ENCODE measurements at places on chromosomes 3 and 15.
A peak's percentile ranks its signal among the peaks of the same experiment; 100 is the strongest.

DNA sequence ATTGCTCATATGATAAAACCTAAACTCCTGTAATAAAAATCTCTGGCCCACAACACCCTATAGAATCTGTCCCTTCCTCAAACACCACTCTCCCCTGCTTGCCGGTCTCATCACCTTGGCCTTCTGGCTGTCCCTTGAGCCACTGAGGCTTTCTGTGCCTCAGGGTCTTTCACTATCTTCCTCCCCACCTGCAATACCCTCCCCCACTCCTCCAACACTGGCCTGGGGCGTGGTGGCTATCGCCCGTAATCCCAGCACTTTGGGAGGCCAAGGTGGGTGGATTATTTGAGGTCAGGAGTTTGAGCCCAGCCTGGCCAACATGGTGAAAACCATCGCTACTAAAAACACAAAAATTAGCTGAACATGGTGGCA is 3.3 kb upstream of the CSK start:
- no peak for DNase-seq

DNA sequence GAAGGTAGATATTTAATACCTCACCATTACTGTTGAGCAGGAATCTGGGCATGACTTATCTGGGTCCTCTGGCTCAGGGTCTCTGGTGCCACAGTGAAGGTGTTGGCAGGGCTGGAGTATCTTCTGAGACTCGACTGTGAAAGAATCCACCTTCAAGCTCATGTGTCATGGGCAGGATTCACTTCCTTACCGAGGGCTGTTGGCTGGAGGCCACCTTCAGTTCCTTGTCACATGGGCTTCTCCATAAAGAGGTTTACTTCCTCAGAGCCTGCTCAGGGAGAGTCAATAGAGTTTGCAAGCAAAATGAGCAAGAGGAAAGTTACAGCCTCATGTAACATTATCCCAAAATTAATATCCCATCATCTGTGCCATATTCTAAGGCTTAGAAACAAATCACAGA is 459.5 kb downstream of the NR2F2 start:
- DNase-seq, result no peak

GRCh38 chr15:101099183-101099582 is 152.7 kb downstream of the CHSY1 start:
- no peak for DNase-seq

DNA sequence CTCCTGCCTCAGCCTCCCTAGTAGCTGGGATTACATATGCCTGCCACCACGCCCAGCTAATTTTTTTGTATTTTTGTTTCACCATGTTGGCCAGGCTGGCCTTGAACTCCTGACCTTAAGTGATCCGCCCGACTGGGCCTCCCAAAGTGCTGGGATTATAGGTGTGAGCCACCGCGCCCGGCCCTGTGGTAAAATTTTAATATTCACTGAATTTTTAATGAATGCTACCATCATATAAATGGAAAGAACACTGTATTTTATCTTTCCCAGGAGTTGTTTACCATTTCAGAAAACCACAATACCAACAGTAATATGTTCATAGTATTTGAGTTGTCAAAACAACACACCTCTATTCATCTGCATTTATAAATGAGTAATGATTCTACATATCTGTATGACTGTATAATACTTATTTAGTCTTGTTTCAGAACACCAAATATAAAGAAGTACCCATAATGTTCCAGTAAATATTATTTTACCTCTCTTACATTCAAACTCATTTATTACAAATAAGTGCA is 16.2 kb upstream of the MAGEF1 start:
- no peak for DNase-seq

DNA sequence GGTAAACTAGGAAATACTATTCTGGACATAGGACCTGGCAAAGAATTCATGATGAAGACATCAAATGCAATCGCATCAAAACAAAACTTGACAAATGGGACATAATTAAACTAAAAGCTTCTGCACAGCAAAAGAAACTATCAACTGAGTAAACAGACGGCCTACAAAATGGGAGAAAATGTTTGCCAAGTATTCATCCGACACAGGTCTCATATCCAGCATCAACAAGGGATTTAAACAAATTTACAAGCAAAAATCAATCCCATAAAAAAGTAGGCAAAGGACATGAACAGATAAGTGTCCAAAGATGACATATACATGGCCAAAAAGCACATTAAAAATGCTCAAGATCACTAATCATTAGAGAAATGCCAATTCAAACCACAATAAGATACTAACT is 1088.9 kb downstream of the NAALADL2 start:
- no peak for DNase-seq

- no peak for DNase-seq
These were observed 583.8 kb upstream of the ZNF717 start for GRCh38 chr3:76369170-76369569.

DNA sequence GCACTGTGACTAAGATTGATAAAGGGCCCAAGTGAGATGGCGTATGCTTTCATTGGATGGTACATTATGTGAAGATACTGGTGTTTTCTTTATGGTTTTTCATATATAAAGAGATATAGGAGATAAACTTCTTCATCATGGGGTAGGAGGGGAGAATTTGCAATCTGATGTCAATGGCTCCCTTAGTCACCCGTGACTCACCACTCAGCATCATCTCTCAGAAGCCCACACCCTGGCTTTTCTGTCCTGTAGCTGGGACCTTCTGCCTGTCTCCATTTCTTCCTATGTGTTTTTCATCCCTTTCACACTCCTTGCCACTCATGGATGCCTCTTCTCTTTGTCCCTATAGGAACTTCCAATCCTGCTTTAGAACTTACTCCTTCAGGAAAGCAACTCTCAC is 114.3 kb upstream of the SEMA6D start:
- DNase-seq, result no peak

DNA sequence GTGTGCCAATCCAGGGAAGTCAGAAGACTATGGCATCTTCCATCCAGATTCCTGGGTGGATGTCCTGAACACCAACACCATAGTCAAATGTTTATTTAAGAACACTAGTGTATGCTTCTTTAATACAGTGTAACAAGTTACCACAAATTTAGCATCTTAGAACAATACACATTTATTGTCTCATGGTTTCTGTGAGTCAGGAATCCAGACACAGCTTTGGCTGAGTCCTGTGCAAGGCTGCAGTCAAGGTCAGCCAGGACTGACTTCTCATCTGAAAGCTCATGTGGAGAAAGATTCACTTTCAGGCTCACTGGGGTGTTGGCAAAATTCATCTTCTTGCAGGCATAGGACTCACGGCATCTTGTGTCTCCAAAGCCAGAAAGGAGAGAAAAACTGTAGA is 143.4 kb downstream of the ANXA2 start:
- DNase-seq, result no peak

DNA sequence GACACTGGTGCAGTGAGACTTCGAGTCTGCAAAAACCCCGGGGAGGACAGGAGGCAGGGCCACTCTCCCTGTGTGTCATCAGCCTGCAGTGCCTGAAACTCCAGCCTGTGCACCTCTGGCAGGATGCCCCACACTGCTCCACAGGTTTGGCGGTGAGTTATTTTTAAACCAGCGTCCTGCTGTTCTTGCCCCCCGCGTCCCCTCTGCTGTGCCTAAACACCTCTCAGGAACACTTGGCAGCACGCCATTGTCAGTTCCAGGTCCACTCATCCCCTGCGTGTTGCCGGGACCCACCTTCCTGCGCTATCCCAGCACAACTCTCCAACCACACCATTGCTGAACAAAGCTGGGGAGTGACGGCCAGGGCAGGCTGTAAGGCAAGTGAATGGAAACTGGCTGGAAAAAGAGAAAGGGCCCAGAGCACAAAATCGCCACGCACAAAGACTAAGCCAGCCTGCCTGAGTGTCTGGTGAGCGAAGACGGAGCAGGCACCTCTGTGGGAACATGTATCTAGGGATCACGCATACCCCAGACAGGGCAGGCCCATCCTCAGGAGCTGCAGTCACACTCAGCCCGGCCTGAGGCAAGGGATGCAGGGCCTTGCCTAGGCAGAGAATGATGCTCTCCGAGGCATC is 3.1 kb upstream of the PLA2G4F start:
- DNase-seq, result no peak

GRCh38 chr3:36738702-36739101 is 25.7 kb downstream of the DCLK3 start:
- no peak for DNase-seq

GRCh38 chr3:155390351-155390750 is 96.9 kb upstream of the STRIT1 start:
- DNase-seq, result no peak

DNA sequence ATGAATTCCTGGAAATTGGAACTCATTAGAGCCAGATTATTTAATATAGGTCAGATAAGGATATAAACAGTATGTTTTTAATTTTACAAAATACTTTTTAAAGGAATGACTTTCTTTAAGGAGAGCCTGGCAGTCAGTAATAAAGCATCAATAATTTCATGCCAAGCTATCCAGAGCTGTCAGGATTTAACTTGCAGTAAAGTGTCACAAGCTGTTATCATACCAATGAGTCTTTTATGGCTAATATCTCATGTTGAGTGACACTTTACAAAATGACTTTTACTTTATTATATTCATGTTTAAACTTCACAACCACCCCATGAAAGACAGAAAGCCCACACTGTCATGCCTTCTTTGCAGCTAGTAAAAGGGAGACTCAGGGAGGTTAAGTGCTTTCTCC is 72.9 kb upstream of the C3orf49 start:
- no peak for DNase-seq

DNA sequence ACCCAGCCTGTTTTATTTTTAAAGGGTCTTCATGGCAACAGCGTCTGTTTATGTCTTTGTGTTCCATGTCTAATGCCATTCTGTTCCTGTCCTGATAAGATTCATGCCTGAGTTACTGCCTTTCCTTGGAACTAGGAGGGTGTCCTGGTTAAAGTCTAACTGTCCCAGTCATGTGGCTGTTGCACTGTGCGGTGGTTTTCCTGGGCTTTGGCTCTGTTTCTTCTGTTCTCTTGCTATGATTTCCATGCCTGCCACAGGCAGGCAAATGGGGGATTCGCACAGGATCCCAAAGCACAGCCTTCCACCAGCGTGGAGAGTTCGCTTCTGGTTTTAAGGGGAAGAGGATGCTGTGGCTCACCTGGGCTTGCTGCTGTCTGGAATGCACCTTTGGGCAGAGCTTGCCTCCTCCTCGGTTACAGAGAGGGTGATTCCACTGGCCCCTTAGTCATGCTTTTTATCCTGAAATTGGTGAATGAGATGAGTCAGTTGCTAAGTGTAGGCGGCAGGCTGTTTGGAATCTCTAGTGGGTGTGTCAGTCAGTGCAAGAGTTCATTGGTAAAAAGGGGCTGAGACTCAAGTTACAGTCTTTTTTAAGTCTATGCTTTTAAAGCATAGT is 86.8 kb downstream of the CCK start:
- DNase-seq, result peak; percentile 38

DNA sequence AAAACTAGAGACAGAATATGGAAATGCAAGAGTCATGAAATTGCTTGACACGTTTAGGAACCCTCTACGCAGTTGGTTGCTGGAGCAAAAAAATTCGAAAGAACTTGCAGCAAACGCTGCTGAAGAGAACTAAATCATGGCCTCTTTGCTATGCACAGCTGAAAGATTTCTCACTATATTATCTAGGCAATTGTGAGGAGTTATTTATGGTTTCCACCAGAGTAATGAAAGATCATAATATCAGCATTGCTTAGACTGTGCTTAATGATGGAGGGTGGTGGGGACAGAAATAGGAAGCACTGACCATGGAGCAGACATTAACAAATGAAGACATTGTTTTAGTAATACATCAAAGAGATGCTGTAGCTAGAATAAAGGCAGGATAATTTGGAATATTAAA is 593.4 kb upstream of the ZNF717 start:
- no peak for DNase-seq

GRCh38 chr3:37163262-37164015 is 10.9 kb downstream of the LRRFIP2 start:
- peak; percentile 65 for DNase-seq

DNA sequence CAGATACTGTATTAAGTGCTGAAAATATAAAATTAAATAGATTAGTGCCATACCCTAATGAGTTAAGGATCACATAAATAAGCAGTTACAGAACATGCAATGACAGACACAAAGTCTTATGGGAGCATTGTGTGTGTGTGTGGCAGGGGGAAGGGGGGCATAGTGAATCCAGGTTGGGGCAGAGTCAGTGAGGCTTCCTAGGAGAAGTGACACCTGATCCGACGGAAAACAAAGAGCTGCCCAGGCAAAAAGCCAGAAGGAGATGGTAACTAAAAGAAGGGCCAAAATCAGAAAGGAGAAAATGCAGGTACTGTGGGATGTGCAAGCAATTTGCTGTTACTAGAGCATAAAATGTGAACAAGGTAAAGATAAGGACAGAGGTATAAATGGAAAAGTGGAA is 80.1 kb upstream of the CHRM5 start:
- no peak for DNase-seq

DNA sequence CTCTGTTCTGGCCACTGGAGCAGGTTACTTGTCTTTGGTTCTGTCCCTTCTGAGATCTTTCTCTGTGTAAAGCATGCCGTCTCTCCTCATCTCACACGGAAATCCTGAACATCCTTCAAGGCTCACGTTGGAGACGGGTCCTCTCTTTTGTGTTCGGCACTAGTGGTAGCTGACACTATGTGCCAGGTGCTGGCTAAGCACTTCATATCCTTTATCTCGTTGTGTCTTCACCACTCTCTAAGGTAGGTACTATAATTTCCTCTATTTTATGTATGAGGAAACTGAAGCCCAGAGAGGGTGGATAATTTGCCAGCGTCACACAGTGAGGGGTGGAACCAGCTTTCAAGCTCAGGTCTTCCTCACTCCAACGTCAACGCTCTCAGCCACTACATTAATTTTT is 1.2 kb downstream of the IFT122 start:
- DNase-seq, result no peak

- DNase-seq, result no peak
These were observed 93.6 kb downstream of the BOC start for GRCh38 chr3:113304856-113305540.

DNA sequence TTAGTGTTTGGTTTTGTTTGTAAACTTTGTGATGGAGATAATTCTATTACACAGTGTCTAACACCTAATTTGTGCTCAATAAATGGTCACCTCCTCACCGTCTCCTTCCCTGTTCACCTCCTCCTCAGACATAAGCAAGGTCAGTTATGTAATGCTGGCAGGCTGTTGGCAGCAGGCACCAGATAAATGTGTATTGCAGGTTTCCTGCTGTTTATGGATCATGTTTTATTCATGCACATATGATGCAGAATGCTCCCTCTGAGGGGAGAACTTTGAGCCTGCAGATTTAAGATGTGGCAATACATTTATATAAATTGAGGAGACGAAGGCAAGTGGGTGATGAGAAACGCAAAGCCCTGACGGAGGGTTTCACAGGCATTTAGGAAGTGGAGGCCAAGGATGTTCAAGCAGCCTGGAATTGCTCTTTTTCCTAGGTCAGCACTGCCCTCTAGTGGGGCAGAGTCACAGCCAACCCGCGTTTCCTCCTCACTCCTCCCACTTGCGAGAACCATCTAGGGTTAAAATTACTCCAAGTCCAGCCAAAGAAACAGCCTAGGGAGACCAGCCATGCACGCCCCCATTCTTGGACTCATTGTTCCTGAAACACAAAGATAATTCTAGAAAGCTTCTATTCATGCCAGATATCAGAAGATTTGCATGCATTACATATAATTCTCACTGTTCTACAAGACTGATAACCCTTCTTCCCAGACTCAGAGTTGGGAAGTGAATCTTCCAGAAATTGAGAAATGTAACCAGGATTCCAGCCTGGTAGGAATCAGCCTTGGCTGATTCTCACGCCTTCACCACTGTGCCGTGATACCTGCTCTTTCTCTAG is 228.7 kb downstream of the SLCO3A1 start:
- DNase-seq, result peak; percentile 78
